Fibroblast of pulmonary artery (primary cell): ENCODE measurements at places on chromosomes 7 and 10.
A peak's percentile ranks its signal among the peaks of the same experiment; 100 is the strongest.

- no peak for DNase-seq
These were observed 78.1 kb upstream of the NRBF2 start for GRCh38 chr10:63054889-63055611.

GRCh38 chr7:149125189-149125862 lies 798 bp downstream of the ZNF425 start:
- DNase-seq: peak; percentile 8

DNA sequence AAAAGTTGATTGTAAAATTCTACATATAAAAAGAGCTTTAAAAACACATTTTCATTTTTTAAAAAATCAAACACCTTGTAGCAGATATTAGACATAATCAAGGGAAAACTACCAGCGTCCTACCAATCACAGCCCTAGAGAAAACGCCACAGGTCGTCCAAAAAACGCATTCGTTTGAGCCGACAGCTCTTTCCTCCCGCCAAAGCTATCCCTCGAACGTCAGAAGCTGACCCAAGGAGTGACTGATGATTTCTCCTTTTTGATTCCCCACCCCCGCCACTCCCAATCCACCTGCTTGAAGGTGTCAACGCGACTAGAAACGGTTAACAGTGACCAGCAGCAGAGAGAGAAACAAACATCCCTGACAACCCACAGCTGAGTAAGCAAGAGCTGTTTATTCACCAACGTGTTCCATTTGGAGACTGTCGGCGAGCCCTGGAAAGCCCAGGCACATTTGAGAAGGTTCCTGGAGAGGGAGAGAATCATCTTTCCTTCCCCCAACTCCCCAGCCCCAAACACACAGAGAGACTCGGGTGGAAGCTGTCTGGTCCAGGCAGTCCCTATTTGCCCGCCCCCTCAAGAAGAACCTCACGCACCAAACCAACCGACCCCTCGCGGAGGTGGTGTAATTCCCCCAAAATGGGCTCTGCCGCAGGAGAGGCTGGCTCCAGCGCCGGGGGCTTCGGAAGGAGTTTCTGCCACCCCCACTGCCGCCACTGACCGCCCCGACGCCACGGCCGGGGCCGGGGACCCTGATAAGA lies 622 bp downstream of the CPEB3 start:
- peak; percentile 50 for DNase-seq

GRCh38 chr7:141369422-141369821 lies 181.8 kb upstream of the AGK start:
- DNase-seq: no peak

GRCh38 chr10:126240483-126240882 lies 147.8 kb downstream of the ADAM12 start:
- no peak for DNase-seq

GRCh38 chr7:21920936-21921335 lies 24.8 kb downstream of the CDCA7L start:
- DNase-seq: no peak

DNA sequence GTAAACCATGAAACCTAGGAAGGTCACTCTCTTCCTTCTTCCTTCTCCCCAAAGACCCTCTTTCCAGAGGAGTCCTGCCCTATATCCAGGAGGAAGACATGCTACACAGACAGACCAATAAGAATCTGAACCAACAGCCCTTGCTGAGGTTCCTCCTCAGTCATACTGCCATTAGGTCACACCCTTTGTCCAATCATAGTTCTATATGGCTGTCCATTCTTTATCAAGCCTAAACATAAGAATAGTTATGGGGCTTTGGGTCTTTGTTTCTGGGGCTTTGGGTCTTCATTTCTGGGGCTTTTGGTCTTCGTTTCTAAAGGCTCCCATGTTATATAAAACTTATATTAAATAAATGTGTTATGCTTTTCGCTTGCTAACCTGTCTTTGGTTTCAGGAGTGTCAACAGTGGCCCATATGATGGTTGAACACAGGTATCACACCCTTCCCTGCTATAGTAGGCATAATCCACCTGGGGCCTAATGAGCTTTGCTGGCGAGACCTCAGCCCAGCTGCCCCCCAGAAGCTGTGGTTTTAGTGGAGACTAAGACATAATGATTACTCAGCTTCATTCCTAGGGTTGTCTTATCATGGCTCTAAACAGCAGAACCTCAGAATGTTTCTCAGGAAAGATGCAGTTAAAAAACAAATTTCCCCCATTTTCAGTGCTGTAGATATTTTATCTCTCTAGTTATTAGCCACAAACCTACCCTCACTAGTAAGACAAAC lies 91.6 kb downstream of the ELMO1 start:
- no peak for DNase-seq

DNA sequence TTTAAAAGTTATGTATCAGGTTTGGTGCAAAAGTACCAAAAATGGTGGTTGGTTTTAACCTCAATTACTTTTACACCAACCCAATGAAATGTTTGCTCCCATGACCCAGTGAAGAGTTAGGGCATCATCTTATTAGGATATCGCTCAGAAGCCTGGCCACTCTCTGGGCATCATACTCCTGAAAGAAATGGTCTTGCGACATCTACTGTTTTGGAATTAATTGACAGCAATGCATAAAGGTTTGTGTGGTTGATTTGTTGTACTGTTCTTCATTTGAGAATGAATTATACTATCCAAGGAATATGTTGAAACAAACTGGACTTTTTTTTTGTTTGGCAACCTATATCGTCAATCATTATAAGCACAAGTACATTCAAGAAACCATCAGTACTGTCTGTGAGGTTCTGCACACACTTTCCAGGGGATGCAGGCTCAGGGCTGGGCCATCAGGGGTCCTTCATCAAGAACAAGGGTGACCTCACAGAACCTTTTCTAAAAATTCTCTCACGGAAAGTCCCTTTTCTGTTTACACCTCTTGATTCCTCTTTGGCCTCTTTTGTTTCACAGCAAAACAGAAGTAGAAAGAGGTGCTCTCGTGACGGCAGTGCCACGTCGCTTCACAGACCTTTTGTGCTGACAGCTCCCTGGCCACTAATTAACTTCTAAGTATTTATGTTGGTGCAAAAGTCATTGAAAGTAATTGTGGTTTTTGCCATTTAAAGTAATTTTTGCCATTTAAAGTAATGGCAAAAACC lies 117.2 kb upstream of the KLF6 start:
- peak; percentile 55 for DNase-seq

DNA sequence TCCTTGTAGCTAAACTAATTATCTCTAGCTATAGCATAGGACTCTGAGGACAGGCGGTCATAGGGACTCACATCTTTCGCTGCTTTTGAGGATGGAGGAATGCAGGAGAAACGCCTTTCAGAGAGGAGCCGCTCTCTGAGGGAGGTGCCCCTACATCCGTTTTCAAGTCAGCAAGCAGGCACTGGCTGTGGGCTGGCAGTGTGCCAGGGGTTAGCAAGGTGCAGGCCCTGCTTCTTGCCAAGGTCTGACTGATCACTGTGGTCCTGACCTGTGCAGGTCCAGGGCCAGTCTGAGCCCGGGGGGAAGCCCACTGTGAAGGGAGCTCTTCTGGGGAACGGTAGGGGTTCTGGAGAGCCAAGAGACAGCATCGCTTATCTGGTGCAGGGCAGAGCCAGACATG lies 89.4 kb downstream of the SH3PXD2A start:
- no peak for DNase-seq

- DNase-seq: no peak
These were observed 401.9 kb downstream of the PARD3 start for GRCh38 chr10:34413214-34413613.

DNA sequence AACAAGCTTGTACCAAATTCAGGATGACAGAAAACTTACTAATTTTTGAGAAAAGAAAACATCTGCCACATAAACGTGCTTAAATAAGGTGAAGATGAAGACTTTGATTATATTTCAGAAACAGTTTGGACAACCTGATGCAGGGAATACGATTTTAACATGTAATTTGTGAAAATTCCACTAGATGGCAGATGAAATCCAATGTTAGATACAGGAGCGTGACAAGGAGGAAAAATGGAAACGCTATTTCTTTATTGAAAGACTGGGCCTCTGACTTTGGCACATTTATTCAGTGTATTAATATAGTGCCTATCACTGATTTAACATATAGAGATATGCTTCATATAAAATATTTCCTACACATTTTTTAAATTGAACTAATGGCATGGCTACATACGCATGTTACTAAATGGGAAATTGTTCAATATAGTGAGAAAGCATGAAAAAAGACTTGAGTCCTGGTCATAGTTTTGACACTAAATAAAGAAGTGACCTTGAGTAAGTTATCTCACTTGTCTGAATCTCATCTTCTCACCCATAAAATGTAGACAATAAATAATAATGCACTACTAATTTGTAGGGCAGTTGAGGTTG lies 60.7 kb downstream of the CD36 start:
- DNase-seq: peak; percentile 79

- no peak for DNase-seq
These were observed 143.7 kb downstream of the VIPR2 start for GRCh38 chr7:159000859-159001435.

DNA sequence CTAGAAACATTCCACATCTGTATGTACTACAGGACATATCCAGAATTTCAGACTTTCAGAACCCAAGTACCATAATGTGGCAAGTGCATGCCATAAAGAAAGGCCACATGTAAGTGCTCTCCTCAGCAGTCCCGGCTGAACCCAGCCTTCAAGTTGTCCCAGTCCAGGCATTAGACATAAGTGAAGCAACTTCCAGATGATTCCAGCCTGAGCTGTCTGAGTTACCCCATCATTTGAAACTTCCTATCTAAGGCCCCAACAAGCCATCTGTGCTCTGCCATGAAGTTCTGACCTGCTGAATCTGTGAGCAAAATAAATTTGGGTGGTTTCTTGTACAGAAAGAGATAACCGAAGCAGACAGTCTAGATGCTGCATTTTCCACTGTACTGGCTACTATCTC lies 218.8 kb downstream of the IPMK start:
- DNase-seq: no peak
